Thoracic aorta (tissue), 2 donors: ENCODE measurements at places on chromosomes 12 and 14. TPM values are rescaled to one million over a fixed set of nuclear protein-coding genes. Genes with fewer than 3 reads are reported as not detected.

- no peaks in the 10 kb centered on the region for H3K4me1 ChIP-seq
- H3K27ac ChIP-seq, result no peak overlapping the region
- H3K27me3 ChIP-seq, result no peaks in the 10 kb centered on the region
- DNase-seq, result no peak
- H3K36me3 ChIP-seq, result no peaks in the 10 kb centered on the region
Measured at GRCh38 chr14:106417224-106418049, 891.1 kb downstream of the TMEM121 start.

GRCh38 chr12:114011711-114012110 is 45.6 kb upstream of the RBM19 start:
- H3K4me3 ChIP-seq, result no peak overlapping the region
- no peaks in the 10 kb centered on the region for H3K36me3 ChIP-seq
- no peaks in the 10 kb centered on the region for H3K4me1 ChIP-seq
- DNase-seq, result no peak

GRCh38 chr14:67944605-67945004 is 125.0 kb downstream of the RAD51B start:
- no peaks in the 10 kb centered on the region for H3K27me3 ChIP-seq
- H3K4me1 ChIP-seq, result peaks cover 46% of the 10 kb centered on the region
- H3K36me3 ChIP-seq, result no peaks in the 10 kb centered on the region
- no peak overlapping the region for H3K27ac ChIP-seq
- H3K4me3 ChIP-seq, result no peak overlapping the region

GRCh38 chr14:60220084-60220483 is 28.9 kb upstream of the PPM1A start:
- no peak for DNase-seq
- peaks cover under 1% of the 10 kb centered on the region for H3K4me1 ChIP-seq
- H3K27me3 ChIP-seq, result no peaks in the 10 kb centered on the region
- H3K4me3 ChIP-seq, result no peak overlapping the region

The INTS13 gene
- 15.0 TPM for total RNA-seq

The TMEM119 gene
- total RNA-seq, result 4.1 TPM

The CBX5 gene
- total RNA-seq, result 52.7 TPM

GRCh38 chr12:24630446-24630845 is 318.5 kb downstream of the BCAT1 start:
- H3K4me1 ChIP-seq, result no peaks in the 10 kb centered on the region
- no peak overlapping the region for H3K27ac ChIP-seq
- H3K4me3 ChIP-seq, result no peak overlapping the region
- H3K36me3 ChIP-seq, result no peaks in the 10 kb centered on the region

GRCh38 chr12:4251216-4251891 is 22.2 kb upstream of the CCND2 start:
- H3K36me3 ChIP-seq, result no peaks in the 10 kb centered on the region
- H3K4me1 ChIP-seq, result no peaks in the 10 kb centered on the region
- no peak overlapping the region for H3K4me3 ChIP-seq
- no peaks in the 10 kb centered on the region for H3K27me3 ChIP-seq
- no peak for DNase-seq

The ZBTB42 gene
- total RNA-seq, result 4.4 TPM

DNA sequence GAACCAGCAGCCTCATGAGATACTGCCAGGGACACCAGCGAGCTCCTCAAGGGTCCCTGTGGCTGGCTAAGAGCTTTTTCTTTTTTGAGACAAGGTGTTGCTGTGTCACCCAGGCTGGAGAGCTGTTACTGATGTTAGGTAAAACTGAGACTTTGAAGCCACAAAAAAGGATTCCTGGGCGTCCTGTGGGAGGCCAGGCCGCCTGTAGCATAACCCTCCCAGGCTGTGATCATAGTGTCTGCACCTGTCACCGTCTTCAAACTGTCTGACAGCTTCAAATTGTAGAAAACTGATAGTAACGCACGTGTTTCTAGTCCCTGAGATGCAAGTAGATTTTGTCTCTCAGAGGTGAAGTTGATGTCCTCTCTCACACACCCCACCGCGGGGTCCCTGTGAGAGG is 4.1 kb downstream of the ZFYVE21 start:
- no peak overlapping the region for H3K4me3 ChIP-seq
- DNase-seq, result no peak
- peaks cover 85% of the 10 kb centered on the region for H3K4me1 ChIP-seq
- H3K27ac ChIP-seq, result peak overlapping the region; percentile 5

GRCh38 chr12:45259675-45260074 is 43.8 kb downstream of the ANO6 start:
- H3K4me1 ChIP-seq, result peaks cover 11% of the 10 kb centered on the region
- no peaks in the 10 kb centered on the region for H3K36me3 ChIP-seq
- peak overlapping the region; percentile 16 for H3K27ac ChIP-seq

GRCh38 chr12:43288671-43289425 is 263.2 kb downstream of the ADAMTS20 start:
- H3K27ac ChIP-seq, result no peak overlapping the region
- no peak for DNase-seq
- H3K4me1 ChIP-seq, result peaks cover 20% of the 10 kb centered on the region

DNA sequence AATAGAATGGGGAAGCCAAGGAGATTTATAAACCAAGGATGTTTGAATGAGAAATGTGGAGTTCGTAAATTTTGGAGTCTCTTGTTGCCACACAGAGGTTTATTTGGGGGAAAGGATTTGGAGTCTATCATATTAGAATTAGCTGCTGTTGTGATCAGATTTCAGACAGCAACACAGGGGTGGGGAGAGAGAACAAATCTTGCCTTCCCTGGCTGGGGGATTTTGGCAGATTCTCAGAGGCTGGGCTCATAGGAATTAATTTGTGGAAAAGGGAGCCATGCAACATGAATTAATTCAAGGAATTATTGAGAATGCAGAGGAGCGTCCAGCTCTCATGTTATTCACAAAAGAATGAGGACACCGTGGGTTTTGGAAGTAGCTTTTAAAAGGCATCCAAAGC is 73.9 kb upstream of the PRMT8 start:
- no peaks in the 10 kb centered on the region for H3K4me1 ChIP-seq
- no peaks in the 10 kb centered on the region for H3K36me3 ChIP-seq
- no peak overlapping the region for H3K4me3 ChIP-seq
- no peaks in the 10 kb centered on the region for H3K27me3 ChIP-seq
- DNase-seq, result no peak

DNA sequence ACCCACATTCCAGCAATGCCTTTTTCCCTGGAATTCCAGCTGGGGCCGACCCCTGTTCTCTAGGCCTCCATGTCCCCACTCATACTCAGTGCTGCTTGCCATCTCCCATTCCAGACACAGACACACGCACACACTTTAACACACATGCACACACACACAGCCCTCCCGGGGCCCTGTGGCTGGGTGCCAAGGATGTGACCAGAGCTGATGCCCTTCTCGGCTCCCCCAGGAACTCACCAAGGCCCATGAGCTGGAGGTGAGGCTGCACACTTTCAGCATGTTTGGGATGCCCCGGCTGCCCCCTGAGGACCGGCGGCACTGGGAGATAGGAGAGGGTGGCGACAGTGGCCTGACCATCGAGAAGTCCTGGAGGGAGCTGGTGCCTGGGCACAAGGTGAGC is 4.3 kb downstream of the PLEKHG6 start:
- H3K27ac ChIP-seq, result no peak overlapping the region
- no peak overlapping the region for H3K4me3 ChIP-seq
- no peaks in the 10 kb centered on the region for H3K27me3 ChIP-seq
- H3K4me1 ChIP-seq, result peaks cover 12% of the 10 kb centered on the region
- no peaks in the 10 kb centered on the region for H3K36me3 ChIP-seq

The CCDC88C gene
- total RNA-seq, result 3.7 TPM

GRCh38 chr12:41221491-41221890 is 33.4 kb downstream of the PDZRN4 start:
- H3K27me3 ChIP-seq, result no peaks in the 10 kb centered on the region
- no peak overlapping the region for H3K27ac ChIP-seq
- DNase-seq, result no peak
- H3K4me1 ChIP-seq, result peaks cover 13% of the 10 kb centered on the region

The TAS2R20 gene
- total RNA-seq, result 1.8 TPM

DNA sequence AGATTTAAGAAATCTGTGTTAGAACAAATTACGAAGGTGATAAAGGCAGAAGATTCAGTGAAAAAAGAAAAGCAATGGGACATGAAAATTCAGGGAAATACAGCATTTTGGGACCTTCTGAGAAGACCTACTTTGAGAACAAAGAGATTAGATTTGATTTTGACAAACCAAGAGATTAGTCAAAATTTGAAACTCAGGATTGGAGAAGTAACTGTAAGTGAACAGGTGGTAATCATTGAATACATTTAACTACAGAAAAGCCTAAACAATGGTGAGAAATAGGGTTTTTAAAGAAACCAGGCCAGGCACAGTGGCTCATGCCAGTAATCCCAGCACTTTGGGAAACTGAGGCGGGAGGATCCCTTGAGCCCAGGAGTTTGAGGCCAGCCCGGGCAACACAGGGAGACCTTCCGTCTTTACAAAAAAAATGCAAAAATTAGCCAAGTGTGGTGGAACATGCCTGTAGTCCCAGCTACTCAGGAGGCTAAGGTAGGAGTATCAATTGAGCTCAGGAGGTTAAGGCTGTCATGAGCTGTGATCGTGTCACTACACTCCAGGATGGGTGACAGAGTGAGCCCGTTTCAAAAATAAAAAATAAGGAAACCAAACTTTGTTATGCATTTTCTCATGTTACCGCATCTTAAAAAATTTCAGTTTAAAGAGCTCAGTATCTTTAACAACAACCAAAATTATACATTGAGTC is 8.9 kb upstream of the SAV1 start:
- no peaks in the 10 kb centered on the region for H3K36me3 ChIP-seq
- no peaks in the 10 kb centered on the region for H3K27me3 ChIP-seq
- peaks cover 9% of the 10 kb centered on the region for H3K4me1 ChIP-seq
- H3K4me3 ChIP-seq, result no peak overlapping the region

DNA sequence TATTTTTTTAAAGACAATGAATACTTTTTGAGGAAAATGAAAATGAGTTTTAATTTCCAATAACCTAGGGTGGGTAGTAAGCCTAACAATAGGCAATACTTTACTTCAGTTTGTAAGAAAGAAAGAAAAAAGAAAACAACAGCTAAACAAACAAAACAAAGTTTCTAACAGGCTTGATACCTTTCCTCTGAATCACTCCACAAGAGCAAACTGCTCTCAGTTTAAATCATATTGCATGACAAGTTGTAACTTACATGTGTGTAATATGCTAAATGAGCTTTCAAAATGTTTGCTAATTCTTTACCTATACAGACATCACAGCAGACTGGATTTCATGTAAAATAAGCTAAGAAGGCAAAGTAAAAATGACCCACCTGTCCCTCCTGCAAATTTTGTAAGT is 6.7 kb upstream of the LMO3 start:
- no peaks in the 10 kb centered on the region for H3K36me3 ChIP-seq
- peaks cover 31% of the 10 kb centered on the region for H3K4me1 ChIP-seq
- no peaks in the 10 kb centered on the region for H3K27me3 ChIP-seq
- no peak for DNase-seq
- peak overlapping the region; percentile 85 for H3K27ac ChIP-seq
- H3K4me3 ChIP-seq, result peak overlapping the region; percentile 79

DNA sequence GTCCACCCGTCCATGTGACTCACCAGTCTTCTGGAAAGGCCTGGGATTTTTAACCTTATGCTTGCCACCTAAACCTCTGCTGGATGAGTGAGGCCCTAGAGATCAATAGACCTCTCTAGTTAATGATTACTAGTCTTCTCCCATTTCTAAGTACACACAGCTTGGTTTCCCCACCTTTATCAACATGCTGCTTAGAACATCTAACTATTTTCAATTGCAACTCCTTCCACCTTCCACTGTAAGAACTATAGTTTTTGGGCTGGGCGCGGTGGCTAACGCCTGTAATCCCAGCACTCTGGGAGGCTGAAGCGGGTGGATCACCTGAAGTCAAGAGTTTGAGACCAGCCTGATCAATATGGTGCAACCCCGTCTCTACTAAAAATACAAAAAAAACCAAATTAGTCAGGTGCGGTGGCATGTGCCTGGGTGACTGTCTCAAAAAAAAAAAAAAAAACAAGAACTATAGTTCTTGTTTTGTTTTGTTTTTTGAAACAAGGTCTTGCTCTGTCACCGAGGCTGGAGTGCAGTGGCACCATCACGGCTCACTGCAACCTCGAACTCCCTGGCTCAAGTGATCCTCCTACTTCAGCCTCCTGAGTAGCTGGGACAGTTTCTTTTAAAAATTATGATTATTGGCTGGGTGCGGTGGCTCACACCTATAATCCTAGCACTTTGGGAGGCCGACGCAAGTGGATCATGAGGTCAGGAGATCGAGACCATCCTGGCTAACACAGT is 18.7 kb upstream of the MDM2 start:
- H3K4me1 ChIP-seq, result peaks cover 8% of the 10 kb centered on the region
- no peak overlapping the region for H3K4me3 ChIP-seq
- no peak overlapping the region for H3K27ac ChIP-seq
- H3K27me3 ChIP-seq, result no peaks in the 10 kb centered on the region

GRCh38 chr14:104518659-104519350 is 60.8 kb upstream of the C14orf180 start:
- no peaks in the 10 kb centered on the region for H3K27me3 ChIP-seq
- H3K4me3 ChIP-seq, result no peak overlapping the region
- no peak overlapping the region for H3K27ac ChIP-seq
- DNase-seq, result no peak
- no peaks in the 10 kb centered on the region for H3K4me1 ChIP-seq

The LRRC43 gene
- not detected for total RNA-seq

DNA sequence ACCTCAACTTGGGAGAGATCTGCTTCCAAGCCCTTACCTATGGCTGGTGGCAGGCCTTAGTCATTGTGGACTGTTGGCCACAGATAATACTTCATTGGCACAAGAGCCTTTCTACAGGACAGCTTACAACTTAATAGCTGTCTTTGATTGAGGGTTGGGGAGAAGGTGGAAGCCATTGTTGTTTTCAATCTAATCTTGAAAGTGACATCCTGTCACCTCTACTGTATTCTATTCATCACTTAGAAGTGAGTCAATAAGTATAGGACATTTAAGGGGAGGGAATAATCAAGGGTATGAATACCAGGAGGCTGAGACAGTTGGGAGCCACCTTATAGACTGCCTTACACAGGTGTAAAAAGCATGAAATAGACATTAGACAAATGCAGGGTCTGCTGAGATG is 906.3 kb downstream of the NRXN3 start:
- no peak overlapping the region for H3K4me3 ChIP-seq
- no peaks in the 10 kb centered on the region for H3K4me1 ChIP-seq
- DNase-seq, result no peak
- H3K27me3 ChIP-seq, result no peaks in the 10 kb centered on the region

DNA sequence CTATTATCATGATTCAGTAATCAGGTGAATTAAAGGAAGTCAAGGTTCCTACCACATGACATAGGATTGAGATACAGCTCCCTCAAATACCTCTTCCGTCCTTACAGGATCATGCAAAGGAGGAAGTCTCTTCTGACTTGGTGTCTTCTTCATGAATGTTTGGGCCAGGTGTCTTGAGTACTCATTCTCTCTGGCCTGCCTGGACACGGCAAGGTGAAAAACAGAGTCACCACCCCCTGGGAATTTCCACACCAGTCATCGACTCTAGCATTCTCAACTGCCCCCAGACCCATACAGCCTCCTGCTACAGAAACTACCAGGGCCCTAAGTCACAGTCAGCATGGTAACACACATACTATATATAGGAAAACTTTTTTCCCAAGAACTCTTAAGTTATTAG is 44.9 kb upstream of the LTBP2 start:
- H3K36me3 ChIP-seq, result no peaks in the 10 kb centered on the region
- H3K27ac ChIP-seq, result peak overlapping the region; percentile 24
- no peak overlapping the region for H3K4me3 ChIP-seq
- no peaks in the 10 kb centered on the region for H3K27me3 ChIP-seq
- H3K4me1 ChIP-seq, result peaks cover 91% of the 10 kb centered on the region
- no peak for DNase-seq
